ENCODE measurements at places on chromosomes 5 and 9.

- no peak for DNase-seq
Measured at GRCh38 chr5:89280103-89281037, 397.4 kb upstream of the MEF2C start.

DNA sequence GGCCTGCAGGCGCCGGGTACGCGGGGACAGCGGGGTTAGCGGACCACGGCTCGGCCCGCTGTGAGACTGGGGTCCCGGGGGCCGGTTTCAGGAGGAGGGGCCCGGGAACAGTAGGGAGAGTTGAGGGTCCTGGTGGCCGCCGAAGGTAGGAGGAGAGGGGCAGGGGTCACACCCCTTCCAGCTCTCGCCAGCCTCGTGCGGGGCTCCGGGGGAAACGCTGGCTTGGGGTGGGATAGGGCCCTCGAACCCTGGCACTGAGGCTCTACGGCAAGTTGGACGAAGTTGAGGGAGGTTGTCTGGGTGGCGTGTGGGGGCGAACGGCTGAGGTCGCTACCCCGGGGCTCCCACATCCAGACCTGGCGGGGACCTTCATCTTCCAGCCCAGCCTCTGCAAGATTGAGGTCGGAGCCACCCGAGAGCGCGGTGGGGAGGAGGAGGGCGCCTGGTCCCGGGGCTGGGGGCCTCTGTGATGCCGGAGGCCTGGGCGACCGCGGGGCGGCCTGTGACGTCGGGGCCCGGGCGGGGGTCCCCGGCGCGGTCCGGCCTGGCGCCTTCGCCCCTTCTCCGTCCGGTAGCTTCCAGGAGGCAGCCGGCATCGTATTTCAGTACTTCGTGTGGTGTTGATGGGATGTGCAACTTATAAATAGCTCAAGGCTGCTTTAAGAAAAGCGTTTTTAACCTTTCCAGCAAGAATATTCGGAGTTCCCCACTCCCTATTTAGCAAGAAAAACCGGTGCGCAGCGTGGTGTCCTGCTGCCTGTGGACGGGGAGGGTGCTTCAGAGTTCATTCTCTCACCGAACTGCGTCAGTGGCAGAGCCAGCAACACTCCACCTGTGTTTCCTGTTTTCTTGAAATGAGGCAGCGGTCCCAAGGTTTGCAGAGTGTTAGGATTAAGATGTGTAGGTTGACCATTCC lies 902 bp downstream of the HABP4 start:
- peak; percentile 48 for DNase-seq

DNA sequence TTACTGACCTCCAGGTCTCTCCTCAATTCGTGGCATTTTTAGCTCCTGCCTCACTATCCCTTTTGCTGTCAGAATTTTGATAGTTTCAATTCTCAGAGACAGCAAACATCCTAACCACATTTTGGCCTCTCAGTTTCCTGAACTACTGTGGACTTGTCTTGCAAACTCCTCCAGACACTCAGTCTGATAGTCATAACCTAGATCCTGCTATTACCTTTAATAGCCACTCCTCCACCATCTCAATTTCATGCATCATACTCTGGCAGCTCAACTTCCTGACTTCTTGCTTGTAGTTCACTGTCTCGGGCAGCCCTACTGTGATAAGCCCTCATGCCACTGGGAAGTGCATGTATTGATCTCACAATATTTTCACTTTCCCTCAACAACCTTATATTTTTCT lies 481.8 kb upstream of the CDH18 start:
- DNase-seq = no peak

DNA sequence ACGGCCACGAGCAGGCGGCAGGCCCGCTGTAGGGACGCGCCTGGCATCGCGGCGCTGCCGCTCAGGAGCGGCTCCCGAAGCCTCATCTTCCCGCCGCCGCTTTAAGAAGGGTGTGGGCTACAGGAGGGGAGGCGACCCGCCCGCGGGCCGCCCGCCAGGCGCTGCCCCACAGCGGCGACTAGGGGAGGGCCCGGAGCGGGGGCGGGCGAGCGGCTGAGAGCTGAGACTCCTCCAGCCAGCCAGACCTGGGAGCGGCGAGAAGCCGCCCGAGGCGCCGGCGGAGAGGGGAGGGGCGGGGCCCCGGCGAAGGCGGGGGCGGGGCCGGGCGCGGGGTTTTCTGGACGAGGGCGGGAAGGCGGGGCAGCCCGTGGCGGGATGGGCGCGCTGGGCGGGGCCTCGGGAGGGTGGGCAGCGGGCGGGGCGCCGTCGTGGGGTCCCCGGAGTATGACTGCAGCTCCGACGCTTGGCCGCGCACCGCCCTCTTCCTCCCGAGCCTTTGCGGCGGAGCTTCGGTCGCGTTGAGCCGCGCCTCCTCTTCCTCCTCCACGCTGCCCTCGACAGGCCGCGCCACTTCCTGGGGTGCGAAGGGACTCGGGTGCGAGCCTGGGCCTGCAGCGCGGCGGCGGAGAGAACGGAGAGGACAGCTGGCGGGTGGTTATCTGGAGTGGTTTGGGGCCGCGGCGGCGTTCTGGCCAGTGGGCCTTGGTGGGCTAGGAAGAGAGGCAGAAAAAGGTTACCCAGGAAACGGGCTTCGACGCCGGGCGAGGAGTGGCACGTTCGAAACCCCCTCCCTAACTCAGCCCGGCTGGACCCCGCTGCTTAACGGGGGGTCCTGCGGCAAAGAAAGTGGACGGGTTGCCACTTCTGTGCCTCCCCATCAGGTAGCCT lies at the start of gene B4GALT1:
Gene B4GALT1, minus strand, starts transcription at position 253 of the 888 bp plus-strand sequence. Its CDS starts 167 bp downstream, at position 86.
- DNase-seq = peak; percentile 56

DNA sequence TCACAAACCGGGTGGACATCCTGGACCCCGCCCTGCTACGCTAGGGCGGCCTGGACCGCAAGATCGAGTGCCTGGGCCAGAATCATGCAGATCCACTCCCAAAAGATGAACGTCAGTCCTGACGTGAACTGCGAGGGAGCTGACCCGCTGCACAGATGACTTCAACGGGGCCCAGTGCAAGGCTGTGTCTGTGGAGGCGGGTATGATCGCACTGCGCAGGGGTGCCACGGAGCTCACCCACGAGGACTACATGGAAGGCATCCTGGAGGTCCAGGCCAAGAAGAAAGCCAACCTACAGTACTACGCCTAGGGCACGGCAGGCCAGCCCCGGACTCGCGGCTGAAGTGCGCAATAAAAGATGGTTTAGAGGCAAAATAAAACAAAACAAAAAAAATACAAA lies 5.2 kb downstream of the SAXO1 start:
- no peak for DNase-seq

DNA sequence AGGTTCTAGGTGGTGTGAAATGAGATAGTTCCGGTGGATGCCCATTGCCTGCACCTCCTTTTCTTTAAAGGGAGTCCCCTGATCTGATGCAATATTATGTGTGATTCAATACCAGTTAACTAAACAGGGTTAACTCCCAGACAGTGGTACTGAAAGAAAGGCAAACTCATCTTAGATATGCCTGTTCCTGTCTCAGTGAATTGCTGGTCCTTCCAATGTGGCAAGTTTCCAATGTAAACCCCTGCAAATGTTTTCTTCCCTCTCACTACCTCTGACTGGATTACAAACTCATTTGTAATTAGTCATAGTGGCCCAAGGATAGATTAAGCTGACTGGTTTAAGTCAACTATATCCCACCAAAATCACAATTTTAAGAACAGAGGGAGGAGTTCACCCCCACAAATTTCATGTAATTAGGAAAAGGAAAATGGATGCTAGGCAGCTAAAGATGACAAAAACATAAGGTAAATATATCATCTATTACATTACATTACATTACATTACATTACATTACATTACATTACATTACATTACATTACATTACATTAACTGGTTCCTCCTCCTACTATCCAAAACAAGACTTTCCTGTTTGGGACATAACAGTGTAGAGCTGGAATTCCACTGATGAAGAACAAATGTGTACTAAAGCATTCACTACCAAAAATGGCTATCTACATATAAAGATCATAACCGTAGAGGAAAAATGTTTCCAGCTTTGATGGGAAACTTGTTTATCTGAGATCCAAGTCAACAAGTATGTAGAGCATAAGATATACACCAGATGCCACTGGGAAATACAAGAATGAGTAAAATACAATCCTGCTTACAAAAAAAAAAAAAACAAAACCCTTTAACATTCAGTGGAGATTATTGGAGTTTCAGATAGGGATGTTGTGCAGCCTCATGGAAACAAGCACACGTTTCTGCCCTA lies 121.5 kb upstream of the SNX2 start:
- no peak for DNase-seq

DNA sequence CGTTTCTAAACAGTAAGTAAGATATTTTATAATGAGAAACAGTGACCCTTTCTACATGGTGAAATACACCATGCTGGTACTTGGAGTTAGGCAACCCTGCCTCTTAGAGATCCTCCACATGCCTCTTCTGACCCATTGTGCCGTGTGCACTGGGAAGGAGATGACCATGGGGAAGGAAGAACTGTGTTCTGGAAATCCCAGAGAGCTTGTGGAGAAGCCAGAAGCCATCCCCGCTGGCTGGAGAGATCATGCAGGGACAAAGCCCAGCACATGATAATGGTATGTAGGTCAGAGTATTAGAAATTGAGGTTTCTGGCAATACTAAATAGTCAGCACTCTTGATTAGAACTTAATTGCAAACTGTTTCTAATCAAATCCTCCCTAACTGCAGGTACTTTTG lies 307.3 kb downstream of the FBXL7 start:
- DNase-seq = no peak

- no peak for DNase-seq
Measured at GRCh38 chr9:124779368-124780059, 2.6 kb downstream of the OLFML2A start.

GRCh38 chr5:104659497-104659896 lies 1096.9 kb upstream of the NUDT12 start:
- no peak for DNase-seq

GRCh38 chr5:171387970-171388815 lies 544 bp downstream of the NPM1 start:
- DNase-seq = peak; percentile 65

GRCh38 chr9:131503626-131504465 lies 1.1 kb downstream of the POMT1 start:
- peak; percentile 29 for DNase-seq

DNA sequence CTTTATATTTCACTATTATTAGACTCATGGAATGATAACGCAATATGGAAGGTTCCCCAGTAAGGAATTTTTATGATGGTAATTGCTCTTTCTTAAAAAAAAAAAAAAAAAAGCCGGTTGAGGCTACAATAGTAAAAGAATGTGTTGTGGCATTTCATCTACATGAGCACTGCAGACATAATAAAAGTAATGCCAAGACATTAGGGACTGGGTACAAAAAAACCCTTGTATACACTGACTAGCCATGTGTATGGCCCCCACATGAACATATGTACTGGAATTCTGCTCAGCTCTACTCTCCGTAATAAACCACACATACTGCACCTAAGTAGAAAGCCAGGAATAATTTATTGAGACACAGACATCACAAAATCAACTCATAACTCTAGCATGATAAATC lies 218.4 kb downstream of the ADAMTS6 start:
- no peak for DNase-seq

DNA sequence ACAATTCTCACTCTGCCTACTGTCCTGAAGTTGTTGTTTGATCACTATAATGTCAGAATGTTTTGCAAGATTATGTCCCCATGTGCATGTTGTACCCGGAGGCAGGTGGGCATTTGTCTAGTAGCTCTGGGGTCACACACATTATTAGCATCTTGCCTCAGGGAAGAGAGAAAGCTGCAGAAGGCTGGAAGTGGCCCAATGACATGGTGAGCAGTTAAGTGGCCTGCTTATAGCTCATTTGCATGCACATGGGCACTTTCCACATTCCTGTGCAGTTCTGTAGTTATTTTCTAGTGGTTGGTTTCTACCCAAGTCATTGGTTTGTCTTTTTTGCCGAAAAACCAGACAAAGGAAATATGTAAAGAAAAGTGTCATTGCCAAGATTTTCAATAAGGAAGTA lies 80.9 kb downstream of the MAP1B start:
- no peak for DNase-seq

DNA sequence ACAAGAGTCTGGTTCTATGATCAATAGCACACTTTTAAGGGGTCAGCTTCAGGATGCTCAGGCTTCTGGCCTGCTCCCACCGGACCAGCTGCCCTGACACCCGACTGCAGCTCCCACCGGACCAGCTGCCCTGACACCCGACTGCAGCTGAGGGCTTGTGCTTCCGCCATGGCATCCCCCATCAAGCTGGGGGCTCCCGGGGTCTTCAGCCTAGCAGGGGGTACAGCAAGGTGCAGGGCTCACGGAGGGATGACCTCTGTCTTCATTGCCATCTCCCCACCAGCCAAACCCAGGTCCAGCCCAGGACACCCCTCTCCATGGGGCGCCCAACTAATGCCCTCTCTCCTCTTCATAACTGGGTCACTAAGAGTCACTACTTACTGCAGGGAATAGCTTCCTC lies 1.9 kb downstream of the FLT4 start:
- no peak for DNase-seq

DNA sequence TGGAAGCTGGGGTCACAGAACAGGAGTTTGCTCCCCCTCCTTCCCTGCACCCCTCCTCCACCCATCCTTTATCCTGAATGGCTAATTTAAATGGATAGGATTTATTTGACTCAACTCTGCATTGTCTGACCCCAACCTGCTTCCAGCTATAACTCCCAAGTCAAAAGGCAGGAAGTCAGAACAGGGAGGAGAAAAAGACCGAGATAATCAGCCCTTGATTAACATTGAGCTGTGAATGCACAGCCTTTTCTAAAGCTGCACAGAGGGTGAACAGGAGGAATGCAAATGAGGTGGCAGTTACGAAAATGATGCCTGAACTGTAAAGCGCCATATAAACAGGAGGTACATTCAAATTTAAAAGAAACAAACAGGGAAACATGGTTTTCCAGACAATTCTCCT lies 152.8 kb downstream of the SPOCK1 start:
- DNase-seq = peak; percentile 93

DNA sequence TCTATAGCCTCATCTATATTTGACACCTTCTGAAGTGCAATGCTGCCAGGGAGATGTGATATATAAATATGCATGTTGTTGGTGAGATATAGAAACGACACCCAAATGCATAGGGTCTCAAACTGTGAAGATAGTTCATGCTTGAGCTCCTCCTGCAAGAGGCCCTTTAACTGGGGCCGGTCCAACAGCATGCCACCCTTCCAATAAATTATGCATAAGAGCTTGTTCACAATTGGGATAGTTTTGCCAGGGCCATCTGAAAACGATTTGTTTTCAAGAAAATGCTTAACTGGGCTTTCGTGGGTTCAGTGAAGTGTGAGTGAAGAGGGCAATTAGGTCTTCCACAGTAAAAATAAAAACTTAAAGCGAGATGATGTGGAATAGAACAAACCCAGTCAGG lies 424.2 kb upstream of the WWC1 start:
- no peak for DNase-seq

DNA sequence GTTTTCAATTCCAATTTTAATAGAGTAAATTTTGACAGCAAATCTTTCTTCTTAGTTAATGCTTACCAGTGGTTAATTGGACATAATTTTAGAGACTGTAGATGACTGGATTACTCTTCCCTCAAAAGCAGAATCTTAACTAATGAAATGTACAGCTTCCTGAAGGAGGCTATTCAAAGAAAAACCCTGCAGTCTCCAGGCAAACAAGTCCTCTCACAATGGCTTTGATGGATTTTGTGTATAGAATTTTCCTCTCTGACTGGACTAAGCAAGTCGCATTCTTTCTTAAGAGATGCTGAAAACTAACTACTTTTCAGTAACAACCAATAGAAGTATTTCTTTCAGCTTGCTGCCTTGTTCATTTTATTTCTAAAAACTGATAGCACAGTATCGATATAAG lies 35.7 kb upstream of the TMED7 start:
- DNase-seq = no peak

- DNase-seq = no peak
Measured at GRCh38 chr9:133158695-133159094, 5.0 kb downstream of the GBGT1 start.

All from NCI-H526 (cell line).